ENCODE measurements at places on chromosomes 2 and 18.
A peak's percentile ranks its signal among the peaks of the same experiment; 100 is the strongest.

DNA sequence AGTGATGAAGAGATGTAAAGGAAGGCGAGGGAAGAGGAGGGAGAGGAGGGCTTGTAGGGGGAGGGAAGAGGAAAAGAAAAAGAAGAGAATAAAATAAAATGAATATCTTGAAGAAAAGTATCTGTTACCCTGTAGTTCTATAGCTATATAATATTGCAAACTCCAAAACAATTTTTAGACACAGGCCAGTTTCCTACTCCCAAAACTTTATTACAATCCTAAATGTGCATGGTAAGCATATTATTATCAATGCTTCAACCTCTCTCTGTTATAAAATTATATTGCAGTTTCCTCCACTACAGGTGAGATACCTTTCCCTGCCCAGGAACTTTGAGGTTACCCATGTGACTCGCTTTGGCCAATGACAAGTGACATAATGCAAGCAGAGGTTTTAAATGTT is 1351.6 kb upstream of the NRXN1 start:
- DNase-seq = no peak

- no peak for DNase-seq
Measured at GRCh38 chr18:79548986-79549637, 130.5 kb upstream of the CTDP1 start.

DNA sequence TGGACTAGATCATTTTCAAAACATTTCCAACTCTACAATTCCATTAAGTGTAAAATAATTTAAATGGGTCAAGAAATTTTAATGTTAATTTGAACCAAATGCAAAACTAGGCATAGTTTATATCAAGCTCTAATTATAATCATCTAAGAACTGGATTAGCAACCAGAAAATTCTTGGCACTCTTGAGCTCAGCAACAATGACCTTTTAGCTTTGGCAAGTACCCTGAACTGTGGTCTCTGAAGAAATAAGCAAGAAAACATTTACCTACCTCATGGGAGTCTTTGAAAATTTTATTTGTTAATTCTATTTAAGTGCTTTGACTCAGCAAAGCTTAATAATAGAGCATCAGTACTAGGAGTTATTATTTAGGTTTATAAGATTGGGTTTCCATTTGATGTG is 313.2 kb downstream of the SATB2 start:
- no peak for DNase-seq

- DNase-seq = peak; percentile 64
Measured at GRCh38 chr2:234544659-234545611, 48.1 kb upstream of the ARL4C start.

GRCh38 chr2:202378001-202378400 is 1.9 kb downstream of the BMPR2 start:
- DNase-seq = no peak

- no peak for DNase-seq
Measured at GRCh38 chr2:12321886-12322285, 394.9 kb upstream of the TRIB2 start.

- DNase-seq = no peak
Measured at GRCh38 chr2:158021226-158021625, 80.5 kb upstream of the UPP2 start.

- DNase-seq = no peak
Measured at GRCh38 chr2:161115205-161115604, 45.0 kb upstream of the TANK start.

GRCh38 chr2:96409081-96409819 is 73.7 kb downstream of the NCAPH start:
- DNase-seq = no peak

GRCh38 chr2:162086904-162087303 is 12.9 kb upstream of the DPP4 start:
- DNase-seq = no peak

GRCh38 chr2:233165543-233165894 is 86.0 kb upstream of the ATG16L1 start:
- no peak for DNase-seq

GRCh38 chr2:109318949-109319342 is 189.9 kb downstream of the SH3RF3 start:
- DNase-seq = no peak

DNA sequence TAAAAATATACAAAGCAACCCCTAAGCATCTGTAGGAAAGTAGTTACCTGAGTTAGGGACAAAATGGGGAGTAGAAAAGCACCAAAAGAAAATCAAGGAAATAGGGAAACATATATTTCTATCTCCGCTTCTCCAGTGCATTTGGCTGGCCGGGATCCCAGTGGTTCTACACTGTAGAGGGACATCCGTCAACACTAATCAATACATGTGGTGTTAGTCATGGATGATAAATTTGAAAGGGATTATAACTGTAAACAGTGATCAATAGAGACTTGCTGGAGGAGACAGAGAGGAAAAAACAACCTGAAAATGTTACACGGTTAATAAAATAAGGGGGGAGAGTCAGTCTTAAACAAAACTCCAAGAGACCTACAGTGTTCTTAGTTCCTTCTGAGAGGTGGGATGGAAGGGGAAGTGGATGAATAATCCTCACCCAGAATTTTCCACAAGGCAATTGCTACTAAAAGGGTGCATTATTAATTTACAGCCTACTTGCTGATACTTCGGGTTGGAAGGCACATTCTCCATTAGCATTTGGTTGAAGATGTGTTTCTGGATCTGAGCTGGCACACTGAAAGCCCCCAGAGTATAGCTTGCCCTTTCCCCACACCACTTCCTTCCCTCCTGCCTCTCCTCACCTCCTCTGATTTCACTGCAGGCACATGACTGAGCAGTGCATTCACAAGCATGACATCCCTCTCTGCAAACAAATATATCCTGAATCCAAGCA is 530.0 kb downstream of the BCL11A start:
- no peak for DNase-seq

- no peak for DNase-seq
Measured at GRCh38 chr2:30225131-30225762, 6.1 kb upstream of the LBH start.

- no peak for DNase-seq
Measured at GRCh38 chr2:132677661-132678060, 7.7 kb upstream of the LYPD1 start.

- no peak for DNase-seq
Measured at GRCh38 chr2:163934131-163934530, 198.3 kb upstream of the FIGN start.

DNA sequence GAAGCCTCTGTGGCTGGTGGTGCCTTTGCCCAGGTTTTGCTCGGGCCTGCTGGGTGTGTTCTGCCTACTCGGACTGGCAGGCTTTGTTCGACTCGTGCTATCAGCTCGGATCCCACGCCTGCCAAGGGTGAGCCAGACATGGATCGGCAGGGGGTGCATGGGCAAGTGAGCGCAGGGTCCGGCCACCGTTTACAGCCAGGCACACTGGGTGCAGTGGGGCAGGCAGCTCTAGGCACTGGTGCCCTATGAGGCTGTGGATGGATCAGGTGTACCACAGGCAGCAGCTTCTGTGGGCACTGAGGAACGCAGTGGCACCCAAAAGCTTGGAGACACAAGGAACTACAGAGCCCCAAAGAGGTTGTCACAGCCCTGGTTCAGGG is 25.6 kb downstream of the MARCHF7 start:
- DNase-seq = no peak

GRCh38 chr2:143177096-143177786 is 48.0 kb downstream of the ARHGAP15 start:
- no peak for DNase-seq

DNA sequence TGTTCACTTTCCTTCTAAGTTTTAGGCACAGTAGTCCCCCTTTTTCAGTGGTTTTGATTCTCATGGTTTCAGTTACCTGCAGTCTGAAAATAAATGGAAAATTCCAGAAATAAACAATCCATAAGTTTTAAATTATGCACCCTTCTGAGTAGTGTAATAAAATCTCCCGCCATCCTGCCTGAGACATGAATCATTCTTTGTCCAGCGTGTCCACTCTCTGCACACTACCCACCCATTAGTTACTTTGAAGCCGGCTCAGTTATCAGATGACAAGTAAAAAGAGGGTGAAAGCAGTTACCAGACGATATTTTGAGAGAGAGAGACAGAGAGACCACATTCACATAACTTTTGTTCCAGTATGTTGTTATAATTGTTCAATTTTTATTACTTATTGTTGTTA is 400.5 kb downstream of the TMX3 start:
- DNase-seq = no peak

- DNase-seq = no peak
Measured at GRCh38 chr18:5983488-5983887, 88.2 kb upstream of the TMEM200C start.

GRCh38 chr2:189179570-189179950 is at the start of gene COL5A2:
Gene COL5A2, minus strand, starts transcription at chr2:189179761. Its CDS starts 157 bp downstream, at chr2:189179604.
- no peak for DNase-seq

GRCh38 chr2:3490191-3491170 is 28.9 kb downstream of the ADI1 start:
- no peak for DNase-seq

GRCh38 chr2:36193680-36194079 is 161.9 kb upstream of the CRIM1 start:
- no peak for DNase-seq

GRCh38 chr2:168849610-168850009 is 40.6 kb downstream of the SPC25 start:
- no peak for DNase-seq

GRCh38 chr2:30871980-30872789 is 64.9 kb upstream of the CAPN13 start:
- no peak for DNase-seq

GRCh38 chr18:2515908-2516625 is 55.2 kb downstream of the METTL4 start:
- no peak for DNase-seq

DNA sequence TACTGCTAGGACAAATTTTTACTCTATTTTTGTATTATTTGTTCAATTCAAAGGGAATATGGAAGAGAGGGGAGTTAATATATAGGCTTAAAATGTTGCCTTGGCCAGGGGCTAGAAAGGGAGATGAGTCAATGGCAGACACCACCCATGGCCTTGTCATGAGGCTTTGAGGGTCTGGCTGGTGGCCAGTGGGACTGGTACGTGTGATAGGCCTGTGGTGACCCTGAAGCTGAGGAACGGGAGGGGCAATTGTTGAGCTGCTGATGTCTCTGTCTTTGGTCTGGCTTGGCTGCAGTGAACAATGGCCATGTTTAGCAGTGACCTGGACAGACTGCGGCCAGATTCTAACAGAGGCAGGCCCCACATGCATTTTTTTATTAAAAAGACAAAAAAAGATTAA is 18.5 kb downstream of the GKN1 start:
- no peak for DNase-seq

- DNase-seq = no peak
Measured at GRCh38 chr2:46615986-46616485, 136.7 kb downstream of the TMEM247 start.

DNA sequence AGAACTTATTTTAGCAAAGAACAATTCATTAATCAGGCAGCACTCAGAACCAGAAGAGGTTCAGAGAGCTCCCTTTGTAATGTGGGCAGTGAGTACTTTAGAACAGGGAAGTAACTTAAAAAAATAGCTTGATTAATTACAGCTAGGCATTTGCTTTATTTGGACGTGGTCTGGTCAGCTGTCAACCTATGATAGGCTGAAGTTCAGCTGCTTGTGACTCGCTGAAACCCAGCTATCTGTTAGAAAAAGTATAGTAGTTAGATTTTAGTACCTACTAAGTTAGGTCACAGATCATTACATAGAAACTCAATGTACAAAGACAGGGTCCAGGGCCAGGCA is 40.0 kb downstream of the PKDCC start:
- no peak for DNase-seq

GRCh38 chr2:224569654-224570053 is 15.5 kb downstream of the CUL3 start:
- DNase-seq = no peak

GRCh38 chr2:206083602-206084438 is 2.2 kb downstream of the INO80D start:
- no peak for DNase-seq

DNA sequence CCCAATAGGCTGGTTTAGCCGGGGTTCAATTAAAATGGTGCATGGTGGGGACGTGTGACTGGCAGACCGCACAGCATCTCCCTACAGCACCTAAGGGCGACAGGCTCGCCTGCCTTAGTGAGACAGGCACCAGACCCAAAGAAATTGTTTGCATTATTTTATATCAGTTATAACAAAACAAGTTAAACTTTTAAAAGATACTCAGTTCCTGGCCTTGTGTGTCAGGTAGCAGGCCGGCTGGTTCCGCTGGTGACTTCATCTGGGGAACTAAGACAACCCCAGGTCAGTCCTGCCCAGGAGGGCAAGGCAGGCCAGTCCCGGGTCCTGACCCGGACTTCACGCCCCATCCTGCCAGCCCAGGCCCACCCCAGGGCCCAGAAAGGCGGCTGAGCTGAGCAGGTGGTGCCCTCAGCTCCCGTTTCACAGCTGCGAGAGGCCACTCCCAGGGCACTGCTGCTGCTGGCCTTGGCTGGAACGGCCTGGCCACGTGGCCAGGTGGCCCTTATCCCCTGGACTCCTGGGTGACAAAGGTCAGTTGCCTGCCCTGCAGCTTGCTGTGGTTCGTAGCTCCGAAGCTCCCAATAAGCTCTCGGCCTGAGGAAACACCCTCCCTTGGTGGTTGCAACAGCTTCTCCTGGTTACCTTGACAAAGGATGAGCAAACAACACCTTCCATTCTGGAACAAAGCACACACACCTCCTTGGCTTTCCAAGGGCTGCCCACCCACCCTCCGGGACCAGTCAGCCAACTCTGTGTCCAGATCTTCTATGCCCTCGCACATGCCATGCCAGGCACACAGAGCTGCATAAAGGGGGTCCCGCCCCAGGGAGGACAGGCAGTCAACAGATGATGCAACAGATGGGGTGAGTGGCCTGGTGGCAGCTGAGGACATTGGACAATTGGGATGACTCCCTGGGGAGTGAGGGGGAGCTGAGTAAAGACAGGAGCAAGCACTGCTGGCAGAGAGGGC is 11.3 kb upstream of the AGXT start:
- no peak for DNase-seq

DNA sequence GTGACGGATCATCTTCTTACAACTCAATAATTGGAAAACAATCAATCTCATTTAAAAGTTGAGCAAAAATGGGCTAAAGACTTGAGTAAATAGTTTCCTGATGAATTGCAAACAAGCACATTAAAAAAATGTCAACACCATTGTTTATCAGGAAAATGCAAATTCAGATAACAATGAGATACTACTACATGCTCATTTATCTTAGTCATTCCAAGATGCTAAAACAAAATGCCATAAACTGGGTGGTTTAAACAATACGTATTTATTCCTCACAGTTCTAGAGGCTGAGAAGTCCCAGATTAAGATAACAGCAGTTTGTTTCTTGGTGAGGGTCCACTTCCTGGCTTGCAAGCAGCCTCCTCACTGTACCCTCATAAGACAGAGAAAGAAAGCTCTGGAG is 359.6 kb downstream of the NR4A2 start:
- DNase-seq = no peak

GRCh38 chr2:57100436-57100835 is 916.6 kb downstream of the CCDC85A start:
- no peak for DNase-seq

DNA sequence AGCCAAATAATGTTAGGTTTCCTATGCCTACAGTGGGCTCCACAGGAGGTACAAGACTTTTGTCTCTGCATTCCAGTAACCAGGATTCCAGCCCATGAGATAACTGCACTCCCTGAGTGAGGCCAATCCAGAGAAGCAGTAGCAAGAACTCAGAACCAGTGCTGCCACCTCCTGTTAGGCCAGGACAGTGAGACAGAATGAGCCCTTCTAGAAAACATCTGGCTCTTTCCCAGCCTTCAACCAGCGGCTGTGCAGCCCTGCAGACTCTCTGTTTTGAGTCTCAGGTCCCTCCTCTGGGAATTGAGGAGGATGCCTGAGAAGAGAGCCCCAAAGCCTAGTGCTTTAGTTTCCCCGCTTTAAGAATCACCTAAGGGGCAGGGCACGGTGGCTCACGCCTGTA is 44.2 kb downstream of the ARID5A start:
- no peak for DNase-seq

Measured in stimulated activated CD8-positive, alpha-beta memory T cell treated with anti-CD3 and anti-CD28 coated beads, Interleukin-15, amount 100 ng/mL, for 1 hour (primary cell).